T1000 (cell line): ENCODE measurements at places on chromosomes 1 and 21.

GRCh38 chr1:231925864-231926263 is 299.3 kb downstream of the DISC1 start:
- no peak for DNase-seq

GRCh38 chr1:232628335-232629249 is 1.3 kb downstream of the SIPA1L2 start:
- DNase-seq = no peak

DNA sequence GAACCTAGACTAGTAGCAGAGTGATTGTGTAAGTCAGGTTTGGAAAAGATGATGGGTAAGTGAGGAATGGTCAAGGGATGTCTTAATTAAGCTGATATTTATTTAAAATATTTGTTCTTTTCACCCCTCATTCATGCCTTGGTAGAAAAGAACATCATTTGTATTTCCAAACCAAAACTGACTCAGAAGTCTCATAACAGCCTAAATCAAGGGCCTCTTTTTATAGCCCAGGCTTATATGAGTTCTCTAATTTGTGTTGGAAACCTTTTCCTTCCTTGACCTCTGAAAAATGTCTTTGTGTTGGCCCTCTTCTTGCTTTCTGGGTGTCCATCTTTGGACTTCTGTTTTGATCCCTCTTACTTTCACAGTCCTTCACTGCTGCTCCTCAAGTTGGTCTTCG is 1428.2 kb downstream of the MRPL39 start:
- DNase-seq = no peak

DNA sequence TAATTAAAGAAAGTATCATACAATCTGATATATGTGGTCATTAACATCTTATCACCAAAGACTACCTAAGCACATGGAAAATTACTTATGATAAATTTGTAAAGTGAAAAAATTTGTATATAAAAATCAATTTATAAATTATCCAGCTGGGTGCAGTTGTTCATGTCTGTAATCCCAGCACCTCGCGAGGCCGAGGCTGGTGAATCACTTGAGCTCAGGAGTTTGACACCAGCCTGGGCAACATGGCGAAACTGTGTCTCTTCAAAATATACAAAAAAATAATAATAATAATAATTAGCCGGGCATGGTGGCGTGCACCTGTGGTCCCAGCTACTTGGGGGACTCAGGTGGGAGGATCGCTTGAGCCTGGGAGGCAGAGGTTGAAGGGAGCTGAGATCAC is 82.8 kb upstream of the SYT6 start:
- DNase-seq = no peak

- no peak for DNase-seq
Observed at GRCh38 chr1:150564051-150564991, 15.1 kb downstream of the MCL1 start.

- peak; percentile 39 for DNase-seq
Observed at GRCh38 chr1:29513357-29513756, 277.0 kb downstream of the PTPRU start.

- DNase-seq = no peak
Observed at GRCh38 chr1:183926983-183927382, 110.5 kb downstream of the COLGALT2 start.

DNA sequence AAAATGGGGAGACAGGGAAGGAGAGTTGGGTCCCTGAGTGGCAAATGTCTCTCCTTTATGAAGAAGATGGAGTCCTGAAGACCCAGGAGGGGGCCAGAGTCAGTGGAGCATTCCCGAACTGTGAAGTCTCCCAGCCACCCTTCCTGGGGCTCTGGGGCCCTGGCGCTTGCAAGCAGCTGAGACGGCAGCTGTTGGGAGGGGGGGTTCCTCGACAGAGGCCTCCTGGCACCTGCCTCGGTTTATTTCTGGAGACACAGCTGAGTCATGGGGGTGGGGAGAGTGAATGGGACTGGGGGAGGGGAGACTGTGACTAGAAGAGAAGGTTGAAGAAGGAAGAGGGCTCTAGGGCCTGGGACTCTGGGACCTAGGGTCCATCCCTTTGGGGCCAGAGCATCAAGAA is 14.0 kb downstream of the NES start:
- DNase-seq = no peak

DNA sequence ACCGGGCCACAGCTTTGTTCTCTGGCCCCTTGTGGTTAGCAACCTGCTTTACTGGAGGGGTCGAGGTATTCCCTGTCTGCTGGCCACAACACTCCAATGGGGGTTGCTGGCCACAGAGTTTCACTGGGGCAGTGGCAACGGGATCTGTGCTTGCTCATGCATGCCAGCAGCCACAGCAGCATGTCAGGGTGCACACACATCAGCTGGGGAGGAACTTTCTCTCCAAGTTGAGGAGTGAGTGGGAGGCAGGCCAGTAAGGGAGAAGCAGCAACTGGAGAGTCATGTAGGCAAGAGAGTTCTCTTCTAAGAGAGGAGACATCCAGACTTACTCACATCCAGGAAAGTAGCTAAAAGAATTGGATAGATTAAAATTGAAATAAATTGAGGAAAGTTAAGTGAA is 38.0 kb downstream of the SAMD13 start:
- no peak for DNase-seq

DNA sequence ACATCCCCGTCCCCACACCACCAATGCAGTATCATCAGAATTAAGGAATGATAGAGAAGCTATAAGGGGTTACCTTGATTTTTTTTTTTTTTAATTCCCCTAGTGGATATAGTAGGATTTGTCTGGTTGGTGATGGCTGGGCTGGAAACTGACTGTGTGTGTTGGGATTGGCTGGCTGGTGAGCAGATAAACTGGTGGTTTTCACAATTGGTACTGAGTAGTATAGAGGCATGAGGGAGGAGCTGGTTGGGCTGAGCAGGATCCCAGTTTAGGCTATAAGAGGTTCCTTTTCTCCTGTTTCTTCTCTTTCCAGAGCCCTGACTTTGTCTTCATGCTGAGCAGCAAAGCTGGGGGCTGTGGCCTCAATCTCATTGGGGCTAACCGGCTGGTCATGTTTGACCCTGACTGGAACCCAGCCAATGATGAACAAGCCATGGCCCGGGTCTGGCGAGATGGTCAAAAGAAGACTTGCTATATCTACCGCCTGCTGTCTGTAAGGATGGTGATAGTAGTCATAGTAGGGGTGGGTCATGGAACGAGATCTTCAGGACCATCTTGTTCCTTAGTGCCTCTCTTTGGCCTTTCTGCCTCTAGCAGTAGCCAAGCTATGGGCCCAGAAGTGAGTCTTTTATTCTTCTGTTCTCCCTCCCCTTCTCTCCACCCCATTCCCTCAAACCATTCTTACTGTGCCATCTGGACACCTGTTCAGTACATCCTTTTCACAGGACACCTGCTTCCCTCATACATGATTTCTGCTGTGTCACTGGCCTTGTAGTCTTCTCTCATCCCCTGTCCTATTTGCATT is 26.9 kb downstream of the RAD54L start:
- no peak for DNase-seq

DNA sequence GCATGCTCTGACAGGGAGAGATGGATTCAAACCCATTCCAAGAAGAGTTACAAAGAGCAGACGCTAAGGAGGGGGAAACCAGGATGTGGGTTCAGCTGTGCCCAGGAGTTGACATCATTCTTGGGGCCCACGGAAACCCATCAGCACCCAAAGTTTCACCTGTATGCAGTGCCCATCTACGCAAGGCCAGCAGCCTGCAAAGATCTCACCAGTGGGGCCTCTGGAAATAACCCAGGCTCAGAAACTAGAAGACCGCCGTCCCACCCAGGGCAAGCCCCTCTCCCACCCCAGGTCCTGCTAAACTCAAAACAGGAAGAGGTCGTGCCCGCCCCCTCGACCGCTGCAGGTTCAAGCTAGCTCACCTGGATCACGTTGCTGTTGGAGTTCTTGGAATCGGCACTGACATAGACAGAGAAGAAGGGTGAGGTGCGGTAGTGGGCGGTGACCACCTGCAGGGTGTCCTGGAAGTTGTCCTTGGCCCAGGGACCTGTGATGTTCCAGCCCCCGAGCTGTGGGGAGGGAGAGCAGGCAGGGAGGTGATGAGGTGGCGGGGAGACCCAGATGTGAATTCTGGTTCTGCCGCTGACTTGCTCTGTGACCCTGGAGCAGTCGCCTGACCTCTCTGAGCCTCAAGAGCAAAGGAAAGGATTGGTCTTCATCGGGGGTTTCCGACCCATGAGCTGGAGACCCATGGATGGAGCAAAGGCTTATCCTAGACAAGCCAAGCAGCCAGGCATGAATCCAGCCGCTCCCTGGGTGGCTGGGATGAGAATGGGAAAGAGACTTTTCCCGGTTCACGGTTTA is 31.7 kb downstream of the ECE1 start:
- DNase-seq = no peak

GRCh38 chr1:81703391-81703755 is 97.4 kb upstream of the ADGRL2 start:
- no peak for DNase-seq

DNA sequence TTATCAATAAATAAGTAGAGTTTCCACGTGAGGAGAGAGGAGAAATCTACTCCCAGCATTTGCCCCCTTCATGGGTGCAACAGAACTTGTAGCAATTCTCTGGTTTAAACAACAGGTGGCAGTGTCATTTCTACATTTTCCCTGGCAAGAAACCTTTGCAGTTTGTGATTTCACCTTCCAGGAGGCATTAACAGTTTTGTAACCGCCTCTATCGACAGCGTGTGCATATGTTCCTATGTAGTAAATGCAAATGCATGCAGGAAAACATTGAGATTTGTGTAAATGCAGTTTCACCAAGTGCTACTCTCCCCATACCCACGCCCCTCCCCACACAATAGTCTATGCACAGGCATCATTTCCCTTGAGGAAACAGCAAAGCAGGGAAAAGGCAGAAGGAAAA is 494.7 kb downstream of the SMYD3 start:
- DNase-seq = no peak

DNA sequence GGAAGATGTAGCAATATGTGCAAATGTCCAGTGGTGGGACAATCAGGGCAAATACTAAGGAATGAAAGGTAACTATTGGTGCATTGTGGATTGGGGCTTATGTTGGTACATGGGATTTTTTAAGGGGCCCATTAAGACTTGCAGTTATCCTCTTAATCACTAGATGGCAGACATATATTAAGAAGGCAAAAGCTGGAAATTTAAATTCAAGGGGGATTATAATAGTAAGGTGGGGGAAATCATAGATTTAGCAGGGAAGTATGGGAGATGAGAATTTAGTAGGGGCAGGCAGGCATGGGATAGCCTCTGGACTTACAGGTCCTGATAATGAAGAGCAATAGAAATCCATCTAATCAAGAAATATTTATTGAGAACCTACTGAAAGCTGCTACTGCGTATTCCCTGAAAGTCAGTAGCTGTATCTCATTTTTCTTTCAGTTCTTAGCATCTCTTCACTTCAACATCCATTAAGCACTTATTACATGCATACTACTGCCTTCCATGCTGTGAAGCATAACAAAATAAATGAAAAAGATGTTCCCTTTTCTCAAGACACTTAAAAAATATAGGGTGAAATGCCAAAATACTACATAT is 251.8 kb downstream of the CRB1 start:
- DNase-seq = no peak

DNA sequence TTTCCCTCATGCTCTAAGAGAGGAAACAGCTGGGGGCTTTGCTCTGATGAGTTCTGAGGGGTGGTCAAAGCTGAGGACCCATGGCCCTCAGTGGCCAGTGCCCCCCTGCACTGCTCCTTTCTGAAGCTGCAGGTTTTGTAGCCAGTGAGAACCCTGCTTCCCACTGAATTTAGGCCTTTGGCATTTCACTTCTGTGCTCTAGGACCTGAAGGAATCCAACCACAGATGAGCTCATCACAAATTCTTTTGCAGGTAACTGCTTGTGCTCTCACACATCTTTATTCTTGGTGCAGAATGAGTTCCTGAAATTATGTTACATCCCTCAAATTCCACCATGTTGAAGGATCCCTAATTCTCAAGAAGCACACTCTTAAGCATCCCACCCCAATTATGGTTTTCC is 248.7 kb upstream of the IRF2BP2 start:
- DNase-seq = no peak

DNA sequence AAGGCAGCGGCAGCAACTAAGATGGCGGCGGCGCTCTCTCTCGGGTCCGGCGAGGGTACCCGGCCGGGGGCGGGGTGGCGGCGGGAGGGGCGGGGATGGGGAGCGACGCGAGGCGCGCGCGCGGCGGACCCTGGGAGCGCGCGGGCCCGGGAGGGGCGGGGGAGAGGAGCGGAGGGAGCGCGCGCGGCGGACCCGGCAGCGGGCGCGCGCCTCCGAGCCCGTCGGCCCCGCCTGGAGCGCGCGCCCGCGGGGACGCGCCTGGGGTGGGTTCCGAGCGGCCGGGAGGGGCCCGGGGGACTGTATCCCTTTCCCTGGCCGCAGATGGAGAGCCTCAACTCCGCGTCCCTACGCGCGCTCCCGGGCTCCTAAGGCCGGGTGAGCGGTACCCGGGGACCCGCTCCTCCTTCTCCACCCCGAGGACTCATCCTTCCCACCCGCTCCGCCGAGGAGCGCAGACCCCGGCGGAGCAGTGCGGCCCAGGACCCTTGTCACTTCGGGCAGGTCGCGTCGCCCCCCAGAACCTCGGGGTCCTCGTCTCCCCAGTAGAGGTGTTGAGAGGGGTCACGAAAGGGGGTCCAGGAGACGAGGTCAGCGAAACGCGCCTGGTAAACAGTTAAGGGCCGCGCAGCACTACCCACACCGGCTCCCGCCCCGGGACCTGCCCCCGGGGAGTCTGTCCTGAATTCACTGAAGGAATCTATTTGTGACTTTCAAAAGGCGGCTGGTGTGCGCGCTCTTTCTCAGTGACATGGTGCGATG is at the start of gene CLSTN1:
Gene CLSTN1, minus strand, starts transcription at position 23 of the 759 bp plus-strand sequence. CDS start 232 bp downstream, outside the sequence.
- peak; percentile 88 for DNase-seq

DNA sequence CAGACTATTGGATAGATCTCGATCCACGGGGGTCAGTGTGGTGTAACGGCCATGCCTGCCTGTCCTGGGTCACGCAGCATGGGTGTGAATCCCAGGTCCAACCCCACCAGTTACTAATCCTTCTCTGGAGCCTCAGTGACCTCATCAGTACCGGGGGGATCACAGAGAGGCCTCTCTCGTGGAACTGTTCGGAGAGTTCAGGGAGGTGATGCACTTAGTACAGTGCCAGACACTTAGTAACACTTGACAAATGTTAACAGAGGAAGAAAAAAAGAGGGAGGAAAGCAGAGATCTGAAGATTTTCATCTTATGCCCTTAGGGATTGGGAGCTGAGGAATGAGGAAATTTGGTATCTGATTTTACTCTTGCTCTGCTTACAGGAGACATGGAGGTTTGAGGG is 2.9 kb downstream of the ABCA4 start:
- no peak for DNase-seq

DNA sequence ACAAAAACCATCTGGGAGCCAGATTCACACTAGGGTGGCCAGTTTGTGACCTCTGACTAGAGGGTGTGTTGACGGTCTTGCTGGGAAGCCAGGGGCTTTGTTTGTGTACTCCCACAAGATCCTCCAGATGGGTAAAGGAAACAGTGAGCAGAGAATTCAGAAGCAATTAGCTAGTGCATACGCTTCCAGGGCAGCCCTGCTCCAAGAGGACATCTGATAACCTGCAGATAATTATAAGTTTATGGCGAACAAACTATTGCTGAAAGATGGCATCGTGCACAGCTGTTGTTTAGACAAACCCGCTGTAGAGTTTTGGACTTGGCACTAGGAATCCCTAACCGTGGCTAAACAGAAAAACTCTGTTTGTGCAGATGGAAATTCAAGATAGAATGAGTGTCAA is 326.4 kb downstream of the TGFB2 start:
- DNase-seq = no peak

GRCh38 chr1:27349784-27350662 is 8.2 kb downstream of the SYTL1 start:
- no peak for DNase-seq
